Right forelimb (tissue), 1 donor: ENCODE measurements at places on chromosomes 4 and X.

GRCh38 chrX:71181558-71181909 lies 36.9 kb downstream of the NLGN3 start:
- peak; percentile 45 for DNase-seq

GRCh38 chr4:76504613-76505465 lies 69.8 kb downstream of the SHROOM3 start:
- no peak for DNase-seq

DNA sequence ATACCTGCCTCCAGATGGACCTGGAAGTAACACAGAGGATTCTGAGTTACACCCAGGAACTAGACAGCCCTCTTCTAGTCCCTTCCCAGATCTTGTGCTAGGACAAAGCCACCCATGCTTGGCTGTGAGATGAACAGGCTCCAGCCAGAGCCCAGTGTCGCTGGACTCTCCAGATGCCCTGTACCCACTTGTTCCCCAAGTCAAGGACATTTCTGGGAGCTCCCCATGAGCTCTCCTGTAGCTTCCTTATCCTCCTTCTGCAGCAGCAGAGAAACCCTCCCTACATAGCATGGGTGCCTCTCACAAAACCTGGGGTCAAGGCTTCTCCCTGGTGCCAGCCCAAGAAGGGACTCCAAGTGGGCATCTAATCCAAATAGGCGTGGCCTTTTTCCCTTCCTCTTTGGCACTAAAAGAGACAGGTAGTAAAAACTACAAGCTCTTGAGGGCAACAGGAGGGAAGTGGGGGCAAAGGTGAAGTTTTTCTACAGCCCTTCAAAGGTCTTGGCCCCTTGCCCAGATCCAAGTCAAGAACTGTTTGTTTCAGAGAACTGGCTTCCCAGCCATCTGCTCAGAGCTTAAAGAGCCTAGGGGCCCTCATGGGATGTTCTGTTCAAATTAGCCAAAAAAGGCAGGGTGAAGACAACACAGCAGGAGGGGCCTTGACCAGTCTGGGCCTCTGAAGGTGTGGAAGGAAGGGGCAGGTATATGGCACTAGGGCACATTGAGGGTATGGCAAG lies 8.5 kb upstream of the ERCC6L start:
- no peak for DNase-seq

DNA sequence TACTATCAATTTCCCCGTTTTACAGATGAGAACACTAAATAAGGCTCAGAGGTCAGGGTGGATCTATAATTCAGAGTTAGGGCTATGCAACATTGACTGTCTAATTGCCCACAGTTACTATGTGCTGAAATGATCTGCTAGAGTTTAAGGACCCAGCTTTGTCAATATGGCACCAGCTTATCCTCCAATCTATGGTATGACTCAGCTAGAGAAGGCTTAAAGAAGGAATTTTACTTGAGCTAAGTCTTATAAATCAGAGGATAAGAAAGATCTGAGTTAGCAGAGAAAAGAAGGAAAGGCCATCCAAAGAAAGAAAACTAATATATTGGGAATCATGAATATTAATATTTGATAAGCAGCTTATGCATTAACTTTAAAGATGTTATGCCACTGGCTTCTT lies 78.1 kb downstream of the ASB9 start:
- no peak for DNase-seq

DNA sequence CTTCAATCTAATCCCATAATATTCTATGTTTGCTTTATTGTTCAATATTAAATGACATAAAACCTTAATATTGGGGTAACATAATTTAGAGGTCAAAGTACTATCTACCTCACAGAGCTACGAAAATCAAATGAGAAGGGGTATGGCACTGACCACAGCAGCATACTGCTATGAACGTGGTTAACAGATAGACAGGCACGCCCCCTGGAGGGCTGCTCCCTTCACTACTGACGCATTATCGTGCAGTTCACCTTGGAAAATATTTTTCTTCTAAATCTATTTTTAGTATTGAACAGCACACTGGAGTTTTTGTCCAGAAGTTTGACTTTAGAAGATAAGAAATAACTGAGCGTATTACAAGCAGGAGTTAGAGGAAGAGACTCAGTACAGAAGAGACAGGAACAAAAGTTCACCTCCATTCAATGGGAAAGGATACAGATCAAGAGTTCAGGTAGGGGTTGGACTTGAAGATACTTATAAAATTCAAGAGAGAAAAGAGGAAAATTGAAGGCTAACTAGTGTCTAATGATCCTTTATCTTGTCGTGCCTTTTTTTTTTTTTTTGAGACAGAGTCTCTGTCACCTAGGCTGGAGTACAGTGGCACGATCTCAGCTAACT lies 22.7 kb downstream of the MAP9 start:
- peak; percentile 67 for DNase-seq

DNA sequence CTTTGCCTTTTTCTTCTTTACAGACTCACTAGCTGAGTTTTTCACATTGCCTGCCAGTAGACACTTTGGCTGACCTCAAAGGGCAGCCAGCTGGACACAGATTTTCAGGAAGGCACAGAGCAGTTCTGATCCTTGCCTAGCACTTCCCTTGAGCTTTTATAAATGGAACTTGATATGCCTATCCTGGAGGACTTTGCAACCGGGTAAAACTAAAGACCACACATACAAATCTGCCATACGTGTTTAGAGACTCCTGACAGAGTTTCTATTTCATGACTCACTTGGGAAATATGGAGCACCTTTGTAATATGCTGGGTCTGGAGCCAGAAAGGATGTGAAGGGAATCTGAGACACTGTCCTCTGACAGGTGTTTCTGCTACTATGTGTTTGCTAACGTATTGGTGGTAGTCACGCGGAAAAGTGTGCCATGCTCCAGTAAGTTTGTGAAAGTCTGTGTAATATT lies 56.7 kb upstream of the RASSF6 start:
- no peak for DNase-seq

- no peak for DNase-seq
Observed at GRCh38 chrX:24426340-24426913, 38.7 kb upstream of the PDK3 start.

- no peak for DNase-seq
Observed at GRCh38 chr4:135492439-135492838, 1290.8 kb upstream of the PABPC4L start.

DNA sequence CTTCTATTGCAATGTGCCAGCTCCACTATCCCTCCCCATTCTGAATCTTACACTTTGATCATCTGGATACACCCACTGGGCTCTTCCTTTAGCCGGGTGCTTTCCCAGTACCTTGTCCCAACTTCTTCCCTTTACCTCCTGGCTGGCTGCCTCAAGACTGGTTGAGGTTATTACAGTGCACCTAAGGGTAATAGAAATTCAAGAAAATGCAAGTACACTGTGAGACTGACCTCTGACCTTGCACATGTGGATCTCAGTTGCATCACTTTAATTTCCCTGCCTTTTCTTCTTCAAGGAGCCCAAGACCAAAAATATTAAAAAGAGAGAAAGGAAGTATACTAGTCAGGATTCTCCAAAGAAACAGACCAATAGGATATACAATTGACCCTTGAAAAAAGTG lies 53.9 kb upstream of the NOCT start:
- DNase-seq, result no peak

DNA sequence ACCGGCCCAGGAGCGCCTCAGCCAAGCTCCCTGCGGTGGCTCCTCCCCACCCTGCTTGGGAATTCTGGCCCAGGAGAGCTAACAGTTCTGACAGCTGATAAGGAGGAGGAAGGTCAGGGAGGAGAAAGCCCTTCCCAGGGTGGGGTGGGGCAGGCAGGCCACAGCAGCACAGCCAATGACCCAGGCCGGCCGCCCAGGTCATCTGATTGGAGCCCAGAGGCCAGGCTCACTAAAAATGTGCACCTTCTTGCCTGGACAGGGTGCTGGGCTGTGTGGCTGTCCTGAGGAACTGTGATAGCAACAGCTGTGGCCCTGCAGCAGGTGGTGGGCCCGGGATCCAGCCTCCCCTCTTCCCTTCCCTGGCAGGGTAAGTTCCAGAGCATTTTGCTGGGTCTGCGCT lies 17.2 kb upstream of the SH3TC1 start:
- DNase-seq, result no peak

GRCh38 chr4:181619651-181620050 lies 623.6 kb upstream of the TENM3 start:
- no peak for DNase-seq

- no peak for DNase-seq
Observed at GRCh38 chr4:147943159-147943638, 211.3 kb downstream of the ARHGAP10 start.

DNA sequence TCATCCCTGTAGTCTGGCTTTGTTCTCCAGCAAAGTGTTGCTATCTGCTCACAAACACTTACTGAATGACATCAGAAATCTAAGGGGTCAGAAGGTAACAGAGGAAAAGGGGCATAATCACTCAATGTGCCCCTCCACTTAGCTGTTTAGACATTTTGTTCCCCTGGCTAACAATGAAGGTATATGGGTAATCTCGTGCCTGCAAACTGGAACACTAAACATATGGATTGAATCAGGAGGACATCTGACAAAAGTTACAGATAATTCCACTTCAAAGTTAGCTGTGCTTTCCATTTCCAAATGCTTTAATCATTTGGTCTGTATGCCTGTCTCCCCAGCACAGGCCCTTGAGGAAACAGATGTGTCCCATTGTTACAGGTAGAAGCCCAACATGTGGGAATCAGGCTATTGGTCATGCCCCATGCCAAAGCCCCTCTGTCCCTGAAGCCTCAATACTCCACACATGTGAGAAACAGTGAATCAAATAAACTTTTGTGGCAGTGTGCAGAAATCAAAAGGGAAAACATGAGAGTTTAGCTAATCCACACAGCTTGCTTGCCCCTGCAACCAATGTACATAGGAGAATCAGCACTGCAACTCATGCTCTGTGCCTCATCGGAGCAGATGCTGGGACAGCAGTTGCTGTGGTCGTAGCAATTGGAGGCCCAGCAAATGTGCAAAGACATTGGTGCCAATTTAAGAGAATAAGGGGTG lies 111.7 kb downstream of the RNF150 start:
- DNase-seq, result peak; percentile 49

DNA sequence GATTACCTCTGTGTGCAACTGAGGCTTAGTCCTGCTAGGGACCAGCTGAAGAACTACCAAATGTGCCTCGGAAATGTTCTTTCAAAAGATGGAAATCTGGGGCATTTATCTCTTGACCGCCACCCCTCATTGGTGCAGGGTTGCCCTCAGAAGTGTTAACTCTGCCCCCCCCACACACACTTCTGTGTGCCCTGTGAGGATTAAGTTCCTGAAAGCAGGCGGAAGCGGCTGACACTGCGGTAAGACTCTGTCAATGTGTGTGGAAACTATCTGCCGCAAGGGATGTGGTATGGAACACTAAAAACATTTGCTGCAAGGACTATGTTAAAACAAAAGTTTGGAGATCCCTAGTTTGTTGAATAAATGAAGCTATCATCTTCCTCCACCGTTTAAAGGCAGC lies 106.9 kb upstream of the NDP start:
- DNase-seq, result no peak

DNA sequence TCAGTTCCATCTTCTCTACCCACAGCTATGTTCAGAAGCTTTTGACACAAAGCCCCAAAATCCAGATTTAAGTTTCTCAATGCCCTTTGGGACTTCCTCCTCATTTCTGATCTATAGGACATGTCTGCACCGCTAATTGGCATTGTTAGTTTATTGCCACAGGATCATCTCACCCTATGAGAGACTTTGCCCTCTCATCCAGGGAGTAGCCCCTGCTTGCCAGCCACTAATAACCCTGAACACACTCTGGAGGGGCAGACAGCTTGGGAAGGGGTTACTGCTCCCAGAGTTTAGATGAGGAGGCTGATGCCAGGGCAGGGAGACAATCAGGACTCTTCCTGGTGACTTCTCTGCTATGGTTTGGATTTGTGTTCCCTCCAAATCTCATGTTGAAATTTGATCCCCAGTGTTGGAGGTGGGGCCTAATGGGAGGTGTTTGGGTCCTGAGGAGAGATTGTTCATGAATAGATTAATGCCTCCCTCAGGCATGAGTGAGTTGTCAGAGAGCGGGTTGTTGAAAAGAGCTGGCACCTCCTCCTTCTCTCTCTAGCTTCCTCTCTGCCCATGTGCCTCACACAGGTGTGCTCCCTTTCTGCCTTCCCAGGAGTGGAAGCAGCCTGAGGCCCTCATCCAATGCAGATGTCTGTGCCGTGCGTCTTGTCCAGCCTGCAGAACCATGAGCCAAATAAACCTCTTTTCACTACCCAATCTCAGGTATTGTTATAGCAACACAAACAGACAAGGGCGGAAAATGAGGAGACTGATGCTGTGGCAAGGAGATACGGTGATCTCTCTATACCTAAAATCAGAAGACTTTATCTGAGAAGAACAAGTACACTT lies 3.6 kb upstream of the SCARB2 start:
- DNase-seq, result no peak

GRCh38 chr4:98522636-98523395 lies 135.6 kb downstream of the TSPAN5 start:
- DNase-seq, result peak; percentile 32

DNA sequence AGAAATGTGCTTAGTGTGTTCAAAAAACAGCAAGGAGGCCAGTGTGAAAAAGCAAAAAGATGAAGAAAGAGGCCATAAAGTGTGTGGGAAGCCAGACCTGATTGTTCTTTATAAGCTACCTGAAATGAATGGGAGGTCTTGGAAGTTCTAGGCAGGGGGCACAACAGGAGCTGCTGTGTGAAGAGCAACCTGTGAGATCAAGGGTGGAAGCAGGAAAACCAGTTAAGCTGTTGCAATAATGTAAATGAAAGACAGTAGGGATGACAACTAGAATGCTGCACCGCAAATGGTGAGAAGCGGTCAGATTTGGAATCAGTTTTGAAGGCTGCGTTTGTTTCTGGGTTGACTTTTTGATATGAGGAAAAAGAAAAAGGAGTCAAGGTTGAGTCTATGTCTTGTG lies 123.5 kb downstream of the TMEM144 start:
- no peak for DNase-seq

GRCh38 chrX:79524642-79525041 lies 157.5 kb upstream of the ITM2A start:
- DNase-seq, result no peak

DNA sequence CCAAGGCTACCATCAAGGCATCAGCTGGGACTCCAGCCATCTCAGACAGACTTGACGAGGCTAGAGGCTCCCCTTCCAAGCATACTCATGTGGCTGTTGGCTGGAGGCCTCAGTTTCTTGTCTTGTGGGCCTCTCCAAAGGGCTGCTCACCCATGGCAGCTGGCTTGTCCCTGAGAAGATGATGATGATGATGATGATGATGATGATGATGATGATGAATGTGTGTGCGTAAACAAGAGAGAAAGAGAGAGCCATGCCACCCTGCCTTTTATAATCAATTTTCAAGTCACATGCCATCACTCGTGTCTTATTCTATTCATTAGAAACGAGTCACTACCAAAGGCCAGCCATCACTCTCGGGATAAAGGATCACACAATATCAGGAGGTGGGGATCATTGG lies 60.5 kb upstream of the ADGRG2 start:
- DNase-seq, result no peak

DNA sequence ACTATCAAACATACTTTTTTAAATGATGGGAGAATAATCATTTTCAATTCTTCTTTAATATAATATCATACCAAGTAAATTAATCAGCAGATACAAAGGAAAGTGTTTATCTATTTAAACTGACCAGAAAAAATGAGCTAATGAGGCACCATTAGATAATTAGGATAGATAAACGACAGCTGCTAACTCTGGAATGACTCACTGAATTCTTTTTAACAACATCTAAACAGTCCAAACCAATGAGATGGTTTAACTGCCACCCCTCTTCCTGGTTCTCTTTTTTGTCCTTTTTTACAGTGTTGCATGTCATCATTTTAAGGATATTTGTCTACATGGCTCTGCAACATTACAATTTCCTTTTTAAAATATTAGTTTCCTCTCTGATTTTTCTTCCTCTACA lies 41.6 kb downstream of the UNC5C start:
- no peak for DNase-seq

- DNase-seq, result no peak
Observed at GRCh38 chr4:38117591-38117990, 157.4 kb downstream of the PTTG2 start.

GRCh38 chrX:112670977-112671376 lies 8.8 kb downstream of the LHFPL1 start:
- no peak for DNase-seq
